Hematopoietic multipotent progenitor cell treated with erythropoietin and hydrocortisone succinate and interleukin-3 and kit ligand, for 8 days (in vitro differentiated cells): ENCODE measurements at places on chromosomes 2 and 18.
A peak's percentile ranks its signal among the peaks of the same experiment; 100 is the strongest.

DNA sequence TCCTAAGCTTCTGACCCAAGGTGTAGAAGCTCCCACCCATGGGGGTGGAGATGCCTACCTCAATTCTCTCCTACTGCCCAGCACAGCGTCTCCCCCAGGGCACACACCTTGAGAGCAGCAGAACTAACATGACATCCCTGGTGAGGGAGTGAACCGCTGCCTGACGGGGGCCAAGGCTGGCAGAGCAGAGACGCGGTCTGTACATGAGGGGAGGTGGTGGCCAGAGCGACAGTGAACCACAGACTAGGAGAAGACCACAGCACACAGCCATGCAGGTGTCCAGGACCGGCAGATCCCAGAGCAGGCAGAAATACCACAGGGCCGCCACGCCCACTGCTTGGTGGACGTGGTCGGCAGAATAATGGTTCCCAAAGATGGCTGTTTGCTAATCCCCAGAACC, 40.4 kb downstream of the TFCP2L1 start:
- DNase-seq = no peak

GRCh38 chr2:108169982-108170625, 69.7 kb upstream of the SULT1C3 start:
- peak; percentile 25 for DNase-seq

DNA sequence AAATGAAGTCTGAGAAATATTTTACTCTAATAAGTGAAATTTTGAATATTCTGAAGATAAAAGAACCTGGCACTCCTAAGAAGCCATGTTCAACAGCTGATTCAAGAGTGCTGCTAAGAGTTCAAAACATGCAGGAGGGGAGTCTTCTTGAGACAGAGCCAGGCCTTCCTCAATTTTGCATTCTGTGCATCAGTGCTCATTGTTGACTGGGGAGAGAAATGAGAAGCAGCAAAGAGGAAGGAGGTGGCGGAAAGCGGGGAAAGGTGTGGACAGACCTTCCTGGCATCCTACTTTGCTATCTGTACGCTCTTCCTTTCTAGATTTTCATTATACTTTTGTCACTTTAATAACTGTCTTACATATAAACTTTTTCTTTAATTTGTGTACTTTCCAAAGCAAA, 29.7 kb upstream of the TXNDC2 start:
- no peak for DNase-seq

DNA sequence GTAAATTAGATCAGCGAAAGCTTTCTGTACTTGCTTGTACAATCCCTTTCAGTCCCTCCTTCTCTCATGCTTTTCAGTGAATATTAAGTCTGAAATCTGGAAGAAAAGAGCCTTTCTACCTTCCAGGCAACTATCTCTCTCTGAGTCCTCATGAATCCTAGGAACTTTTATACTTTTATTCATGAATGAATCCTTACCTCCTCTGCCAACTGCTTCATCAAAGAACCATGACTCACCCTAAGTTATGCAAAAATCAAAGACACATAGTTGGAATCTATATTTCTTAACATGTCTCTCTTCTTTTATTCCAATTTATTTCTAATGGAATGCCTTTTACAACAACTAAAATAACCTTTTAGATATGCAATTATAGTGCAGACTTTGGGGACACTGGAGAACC, 394.2 kb downstream of the CLIP4 start:
- DNase-seq = no peak

- DNase-seq = peak; percentile 69
These were observed 380.6 kb downstream of the TSN start for GRCh38 chr2:122136056-122136455.

DNA sequence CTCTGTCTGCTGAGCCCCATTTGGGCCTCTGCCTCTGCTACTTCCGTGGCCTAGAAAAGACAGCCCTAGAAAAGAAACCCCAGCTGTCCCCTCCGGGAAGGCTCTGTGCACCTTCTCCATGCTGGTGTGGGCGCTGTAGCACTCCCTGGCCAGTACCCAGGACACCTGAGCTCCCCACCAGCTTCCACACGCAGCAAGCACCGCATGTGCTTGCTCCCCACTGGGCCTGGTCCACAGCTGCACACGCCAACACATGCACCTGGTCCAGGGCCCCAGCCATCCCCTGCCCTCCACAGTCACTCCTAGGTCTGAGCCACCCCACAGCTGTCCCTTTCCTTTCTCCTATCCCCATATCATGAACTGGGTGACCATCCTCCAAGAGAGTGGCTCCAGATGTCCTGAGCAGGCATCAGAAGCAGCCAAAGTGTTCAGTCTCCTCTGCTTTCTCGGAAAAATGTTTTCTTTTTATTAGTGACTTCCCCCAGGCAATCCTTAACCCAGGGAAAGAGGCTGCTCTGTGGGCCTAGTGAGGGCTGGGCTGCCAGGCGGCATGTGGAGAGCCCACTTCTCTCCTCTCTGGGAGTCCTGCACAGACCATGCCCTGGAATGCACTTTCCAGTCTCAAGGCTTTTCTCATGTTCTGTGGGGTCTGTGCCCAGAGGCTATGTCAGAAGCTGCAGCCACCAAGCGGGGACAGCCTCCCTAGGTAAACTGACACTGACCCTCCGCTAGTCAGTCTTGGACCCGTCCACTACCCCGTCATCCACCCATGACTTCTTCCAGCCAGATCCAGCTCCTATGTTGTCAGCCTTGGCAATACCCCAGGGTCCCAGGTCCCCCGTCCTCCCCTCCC, 133.7 kb downstream of the KLHL29 start:
- no peak for DNase-seq
